ENCODE measurements at places on chromosomes 7 and 10. TPM values are rescaled to one million over a fixed set of nuclear protein-coding genes. Genes with fewer than 3 reads are reported as not detected.

CALML3 gene
- total RNA-seq = not detected

ITIH5 gene
- 14.3 TPM for total RNA-seq

FFAR4 gene
- not detected for total RNA-seq

SFRP4 gene
- 1.1 TPM for total RNA-seq

POU6F2 gene
- 2.0 TPM for total RNA-seq

GPER1 gene
- 1.1 TPM for total RNA-seq

HTR7 gene
- total RNA-seq = 8.0 TPM

RSPH10B gene
- 1.6 TPM for total RNA-seq

ACTL6B gene
- 109 TPM for total RNA-seq

TWIST1 gene
- 0.62 TPM for total RNA-seq
